ENCODE measurements at places on chromosomes 11 and 22. TPM values are rescaled to one million over a fixed set of nuclear protein-coding genes. Genes with fewer than 3 reads are reported as not detected.

DNA sequence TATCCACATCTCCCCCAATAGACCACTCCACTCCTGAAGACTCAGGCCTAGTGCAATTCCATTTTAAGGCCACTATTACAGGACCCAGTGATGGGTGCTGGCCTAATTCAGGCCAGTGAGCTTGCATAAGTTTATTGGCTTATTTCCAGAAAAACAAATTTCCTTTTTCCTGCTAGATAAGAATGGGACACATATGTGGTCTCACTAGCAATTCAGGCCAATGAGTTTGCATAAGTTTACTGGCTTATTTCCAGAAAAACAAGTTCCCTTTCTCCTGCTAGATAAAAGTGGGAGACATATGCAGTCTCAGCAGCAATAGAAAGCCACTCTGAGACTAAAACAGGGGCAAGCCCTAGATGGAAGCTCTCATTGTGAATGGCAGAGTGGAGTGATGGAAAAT, 22.4 kb downstream of the ADM start:
- H3K27me3 ChIP-seq, result no peaks in the 10 kb centered on the region
- peak overlapping the region; percentile 76 for H3K27ac ChIP-seq
- DNase-seq, result no peak
- no peaks in the 10 kb centered on the region for H3K36me3 ChIP-seq
- H3K4me1 ChIP-seq, result peaks cover 64% of the 10 kb centered on the region

GRCh38 chr11:4095509-4096230, 1.1 kb downstream of the RRM1 start:
- H3K4me3 ChIP-seq, result peak overlapping the region; percentile 58
- no peak for DNase-seq
- no peaks in the 10 kb centered on the region for H3K36me3 ChIP-seq
- peak overlapping the region; percentile 93 for H3K27ac ChIP-seq
- H3K27me3 ChIP-seq, result no peaks in the 10 kb centered on the region
- peaks cover 19% of the 10 kb centered on the region for H3K4me1 ChIP-seq

- H3K36me3 ChIP-seq, result peaks cover 20% of the 10 kb centered on the region
- H3K27ac ChIP-seq, result no peak overlapping the region
- no peaks in the 10 kb centered on the region for H3K27me3 ChIP-seq
- H3K4me1 ChIP-seq, result peaks cover 43% of the 10 kb centered on the region
These were observed 3.6 kb downstream of the GTPBP1 start for GRCh38 chr22:38709306-38709705.

DNA sequence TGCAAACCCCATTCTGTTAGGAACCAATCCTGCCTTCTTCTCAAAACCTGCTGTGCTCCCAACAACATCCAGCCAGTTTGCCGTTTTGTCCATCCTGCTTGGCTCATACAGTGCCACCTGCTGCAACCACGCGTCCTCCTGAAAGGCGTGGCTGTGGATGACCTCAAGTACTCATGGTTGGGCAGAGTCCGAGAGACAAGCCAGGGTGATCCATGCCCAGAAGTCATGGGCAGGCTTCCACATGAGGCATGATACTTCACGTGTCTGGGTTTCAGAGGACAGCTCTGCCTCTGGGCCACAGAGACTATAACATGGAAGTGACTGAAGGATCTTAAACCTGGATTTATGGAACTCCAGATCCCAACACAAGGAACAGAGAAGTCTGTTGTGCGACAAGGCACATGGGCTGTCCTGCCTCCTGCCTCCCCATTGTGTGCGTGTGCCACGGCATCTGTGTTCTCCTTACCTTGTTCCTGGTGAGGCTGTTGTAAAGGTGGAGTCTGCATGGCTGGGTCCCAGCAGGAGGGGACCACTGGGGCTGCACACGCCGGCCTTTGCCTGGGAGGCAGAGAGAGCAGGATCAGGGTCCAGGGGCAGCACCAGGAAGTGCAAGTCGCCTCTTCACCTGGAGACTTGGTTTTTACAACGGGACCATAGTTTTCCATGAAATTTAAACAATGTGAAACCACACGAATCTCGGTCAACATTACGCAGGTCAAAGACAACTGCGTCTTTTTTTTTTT, 15.4 kb downstream of the CARS1 start:
- H3K36me3 ChIP-seq, result peaks cover 75% of the 10 kb centered on the region
- no peaks in the 10 kb centered on the region for H3K27me3 ChIP-seq
- H3K4me3 ChIP-seq, result no peak overlapping the region
- peaks cover 49% of the 10 kb centered on the region for H3K4me1 ChIP-seq
- no peak for DNase-seq
- peak overlapping the region; percentile 28 for H3K27ac ChIP-seq

DNA sequence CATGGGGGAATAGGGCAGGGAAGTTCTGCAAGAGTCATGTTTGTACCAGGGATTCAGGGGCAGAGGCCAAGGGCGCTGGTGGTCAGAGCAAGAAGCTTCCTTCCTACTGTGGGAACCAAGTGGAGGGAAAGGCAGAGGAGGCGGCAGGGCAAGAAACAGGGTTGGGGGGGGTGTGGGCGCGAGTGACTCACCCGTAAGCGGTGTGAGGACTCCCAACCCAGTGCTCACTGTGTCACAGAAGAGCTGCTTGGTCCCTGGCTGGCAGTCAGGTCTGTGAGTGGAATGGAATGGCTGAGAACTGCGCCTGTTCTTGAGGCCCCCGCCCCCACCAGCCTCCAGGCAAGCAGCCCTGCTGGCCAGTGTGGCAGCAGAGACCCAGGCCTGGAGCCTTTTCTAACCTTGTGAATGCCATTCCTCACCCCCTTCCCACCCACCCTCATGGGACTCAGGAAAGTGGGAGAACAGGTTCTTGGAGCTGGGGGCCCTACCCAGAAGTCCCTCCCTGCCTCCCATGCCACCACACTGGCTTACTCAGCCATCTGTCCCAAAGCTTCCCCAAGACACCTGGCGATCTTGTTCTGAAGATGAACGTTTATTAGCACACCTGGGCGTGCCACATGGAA, 4.7 kb downstream of the LRRC10B start:
- DNase-seq, result peak; percentile 78
- peaks cover 42% of the 10 kb centered on the region for H3K4me1 ChIP-seq

GRCh38 chr11:72743321-72744221, 8.6 kb downstream of the ARAP1 start:
- no peaks in the 10 kb centered on the region for H3K27me3 ChIP-seq
- no peak for DNase-seq
- no peaks in the 10 kb centered on the region for H3K36me3 ChIP-seq
- H3K27ac ChIP-seq, result no peak overlapping the region
- H3K4me1 ChIP-seq, result peaks cover 56% of the 10 kb centered on the region
- no peak overlapping the region for H3K4me3 ChIP-seq

DNA sequence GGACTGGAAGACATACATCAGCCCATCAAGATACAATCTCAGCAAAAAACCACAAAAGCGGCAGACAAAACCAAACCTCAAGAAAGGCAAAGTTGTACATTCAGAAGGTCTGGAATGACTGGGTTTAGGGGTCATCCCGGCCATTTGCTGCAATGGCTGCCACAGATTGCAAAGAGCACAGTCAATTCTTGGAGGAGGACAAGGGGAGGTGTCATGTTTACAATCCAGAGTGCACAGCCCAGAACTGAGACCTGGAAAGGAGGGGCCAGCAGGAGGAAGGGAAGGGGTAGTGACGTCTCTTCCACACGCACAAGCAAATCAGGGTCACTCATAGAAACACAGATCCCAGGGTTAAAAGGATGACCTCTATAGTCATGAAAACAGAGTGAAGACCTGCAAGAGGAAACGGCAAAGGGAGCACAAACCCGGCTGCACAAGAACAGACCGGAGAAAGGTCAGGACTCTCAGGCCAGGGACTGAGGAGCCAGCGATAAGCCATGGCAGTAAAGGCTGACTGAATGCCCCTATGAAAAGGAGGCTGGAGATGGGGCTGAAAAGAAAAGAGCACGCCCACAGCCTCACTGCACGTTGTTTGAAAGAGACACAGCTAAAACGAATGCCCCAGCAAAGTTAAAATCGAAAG, 18.2 kb upstream of the MUC5AC start:
- no peak overlapping the region for H3K4me3 ChIP-seq
- H3K27ac ChIP-seq, result no peak overlapping the region
- H3K36me3 ChIP-seq, result no peaks in the 10 kb centered on the region

Gene ART5
- total RNA-seq, result not detected

Gene KIAA1671
- total RNA-seq, result 44.6 TPM
